ENCODE measurements at places on chromosomes 6 and 20.

DNA sequence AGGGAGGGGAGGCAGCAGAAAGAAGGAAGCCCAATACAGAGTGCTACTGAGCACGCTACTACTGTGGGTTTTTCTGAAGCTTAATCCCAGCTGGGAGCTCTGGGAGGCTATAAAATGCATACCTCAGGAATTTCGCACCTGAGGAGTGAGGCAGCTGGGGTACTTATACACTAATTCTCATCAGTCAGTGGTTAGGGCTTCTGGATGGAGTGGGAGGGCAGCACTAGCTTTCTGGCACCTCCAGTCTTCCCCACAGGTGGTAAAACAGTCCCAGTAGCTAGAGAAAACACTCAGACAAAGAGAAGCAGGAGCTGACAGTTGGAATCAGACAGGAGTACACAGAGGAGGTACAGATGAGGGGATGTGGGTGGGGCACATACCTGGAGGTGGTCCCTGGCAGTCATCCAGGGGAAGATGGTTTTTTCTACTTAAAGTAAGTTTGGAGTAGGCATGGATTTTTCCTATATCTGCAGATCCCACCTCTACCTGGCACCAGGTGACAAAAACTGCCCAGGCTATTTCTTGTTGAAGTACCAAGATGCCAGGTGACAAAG, 37.8 kb downstream of the CPXM1 start:
- DNase-seq, result no peak

- peak; percentile 59 for DNase-seq
Observed at GRCh38 chr6:33419580-33420490, at the start of gene SYNGAP1. TSS of gene SYNGAP1 (plus strand) at chr6:33420065. CDS start at chr6:33420265, 200 bp downstream.

- peak; percentile 36 for DNase-seq
Observed at GRCh38 chr6:106206905-106207304, 118.7 kb downstream of the ATG5 start.

DNA sequence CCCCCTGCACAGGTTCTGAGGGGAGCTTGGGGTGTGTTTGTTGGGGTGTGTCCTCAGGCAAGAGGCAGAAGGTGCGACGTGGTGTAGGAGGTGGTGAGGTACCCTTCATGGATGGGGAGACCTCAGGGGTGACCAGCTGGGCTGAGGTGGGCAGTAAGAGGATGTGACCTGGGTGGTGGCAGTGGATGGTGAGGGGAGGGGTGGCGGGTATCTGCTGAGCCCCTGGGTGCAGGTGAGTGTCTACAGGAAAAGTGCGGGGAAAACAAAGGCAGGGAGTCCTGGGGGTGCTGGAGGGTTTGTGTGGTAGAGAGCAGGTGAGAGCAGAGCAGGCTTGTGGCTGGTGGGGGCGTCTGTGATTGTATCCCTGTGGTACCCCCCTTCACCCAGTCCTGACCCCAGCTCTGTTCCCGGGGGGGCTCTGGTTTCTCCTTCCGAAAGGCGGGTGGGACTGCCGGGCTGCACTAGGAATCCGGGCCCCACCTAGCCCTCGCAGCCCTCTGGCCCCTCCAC, 631 bp downstream of the RAET1L start:
- DNase-seq, result no peak

GRCh38 chr6:139577763-139578604, 203.5 kb upstream of the CITED2 start:
- DNase-seq, result no peak

GRCh38 chr6:40936818-40937251, 102.2 kb downstream of the UNC5CL start:
- no peak for DNase-seq

- no peak for DNase-seq
Observed at GRCh38 chr20:62893700-62894099, 32.1 kb upstream of the TCFL5 start.

GRCh38 chr6:133969921-133970295, 16.9 kb downstream of the TBPL1 start:
- DNase-seq, result no peak

DNA sequence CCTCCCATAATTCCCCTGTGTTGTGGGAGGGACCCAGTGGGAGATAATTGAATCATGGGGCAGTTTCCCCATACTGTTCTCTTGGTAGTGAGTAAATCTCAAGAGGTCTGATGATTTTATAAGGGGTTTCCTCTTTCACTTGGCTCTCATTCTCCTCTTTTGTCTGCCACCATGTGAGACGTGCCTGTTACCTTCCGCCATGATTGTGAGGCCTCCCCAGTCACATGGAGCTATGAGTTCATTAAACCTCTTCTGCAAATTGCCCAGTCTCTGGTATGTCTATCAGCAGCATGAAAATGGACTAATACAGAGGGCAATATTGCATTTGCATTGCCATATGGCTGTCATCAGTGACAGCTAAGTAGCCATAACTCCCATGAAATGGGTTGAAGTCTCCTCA, 63.2 kb downstream of the ZNF217 start:
- DNase-seq, result no peak

- DNase-seq, result peak; percentile 98
Observed at GRCh38 chr6:33410050-33410710, 634 bp upstream of the PHF1 start.

- DNase-seq, result no peak
Observed at GRCh38 chr6:70370496-70370895, 42.8 kb upstream of the FAM135A start.

- no peak for DNase-seq
Observed at GRCh38 chr20:20411402-20411801, 43.5 kb downstream of the INSM1 start.

- no peak for DNase-seq
Observed at GRCh38 chr6:143410859-143411270, 39.6 kb downstream of the ADAT2 start.

GRCh38 chr6:128478230-128479047, 42.0 kb downstream of the PTPRK start:
- no peak for DNase-seq

- no peak for DNase-seq
Observed at GRCh38 chr6:159376516-159377158, 207.4 kb downstream of the FNDC1 start.

Measured in activated CD4-positive, alpha-beta T cell treated with anti-CD3 and anti-CD28 coated beads, Interleukin-2, Interleukin-6, amounts not matched to agents 100 ng/mL and 50 ng/mL, durations not matched to agents 16 hours and 8 hours (primary cell).